ENCODE measurements at places on chromosomes 4 and X.

DNA sequence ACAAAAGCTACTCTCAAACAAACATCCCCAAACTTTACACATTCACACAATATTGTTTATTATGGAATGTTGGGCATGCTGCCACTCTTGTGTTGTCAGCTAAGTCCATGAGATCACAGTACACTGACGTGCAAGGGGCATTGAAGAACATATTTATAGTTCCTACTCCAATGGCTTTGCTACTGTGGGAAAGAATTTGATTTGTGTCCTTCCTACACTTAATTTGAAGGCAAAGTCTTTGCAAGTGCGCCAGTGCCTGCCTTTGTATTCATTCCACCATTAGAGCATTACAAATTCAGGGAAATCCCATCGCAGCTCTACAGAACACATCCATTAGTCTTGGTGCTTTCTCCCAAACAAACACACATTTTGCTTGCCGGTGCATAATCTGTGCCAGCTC, 45.4 kb upstream of the FTHL17 start:
- no peak for DNase-seq

DNA sequence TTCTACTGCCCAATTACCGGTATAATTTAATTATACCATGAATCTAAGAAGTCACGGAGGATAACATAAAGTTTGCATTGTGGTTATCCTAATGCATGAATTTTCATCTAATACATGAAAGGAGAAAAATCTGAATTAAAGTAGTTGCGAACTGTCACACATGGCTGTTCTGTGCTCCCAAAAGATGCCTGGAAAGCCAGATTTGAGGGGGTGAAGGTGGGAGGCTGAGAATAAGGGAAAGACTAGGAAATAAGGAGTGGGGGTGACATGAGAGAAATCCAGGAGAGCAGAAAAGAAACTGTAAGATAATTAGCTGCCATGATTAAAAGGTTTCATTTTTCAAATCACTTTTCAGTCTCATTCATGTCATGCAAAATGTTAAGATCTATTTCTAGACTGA, 1582.7 kb downstream of the STIM2 start:
- no peak for DNase-seq

- DNase-seq = no peak
These were observed 59.9 kb downstream of the CXCL13 start for GRCh38 chr4:77665381-77666069.

- DNase-seq = no peak
These were observed 24.7 kb downstream of the TAB3 start for GRCh38 chrX:30864383-30864785.

GRCh38 chr4:89382439-89382838, 74.8 kb upstream of the GPRIN3 start:
- DNase-seq = no peak

DNA sequence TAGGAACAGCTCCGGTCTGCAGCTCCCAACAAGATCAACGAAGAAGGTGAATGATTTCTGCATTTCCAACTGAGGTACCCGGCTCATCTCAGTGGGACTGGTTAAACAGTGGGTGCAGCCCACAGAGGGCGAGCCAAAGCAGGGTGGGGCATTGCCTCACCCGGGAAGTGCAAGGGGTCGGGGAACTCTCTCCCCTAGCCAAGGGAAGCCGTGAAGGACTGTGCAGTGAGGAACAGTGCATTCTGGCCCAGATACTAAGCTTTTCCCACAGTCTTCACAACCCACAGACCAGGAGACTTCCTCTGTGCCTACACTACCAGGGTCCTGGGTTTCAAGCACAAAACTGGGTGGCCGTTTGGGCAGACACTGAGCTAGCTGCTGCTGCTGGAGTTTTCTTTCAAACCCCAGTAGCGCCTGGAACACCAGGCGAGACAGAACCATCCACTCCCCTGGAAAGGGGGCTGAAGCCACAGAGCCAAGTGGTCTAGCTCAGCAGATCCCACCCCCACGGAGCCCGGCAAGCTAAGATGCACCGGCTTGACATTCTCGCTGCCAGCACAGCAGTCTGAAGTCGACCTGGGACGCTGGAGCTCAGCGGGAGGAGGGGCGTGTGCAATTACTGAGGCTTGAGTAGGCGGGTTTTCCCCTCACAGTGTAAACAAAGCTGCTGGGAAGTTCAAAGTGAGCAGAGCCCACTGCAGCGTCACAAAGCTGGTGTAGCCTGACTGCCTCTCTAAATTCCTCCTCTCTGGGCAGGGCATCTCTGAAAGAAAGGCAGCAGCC, 84.6 kb downstream of the THOC2 start:
- DNase-seq = no peak

GRCh38 chr4:169068423-169068822, 58.4 kb upstream of the CBR4 start:
- DNase-seq = no peak

Data from stimulated activated CD4-positive, alpha-beta T cell treated with anti-CD3 and anti-CD28 coated beads, TNF-alpha, amount 100 ng/mL, for 24 hours (primary cell).